Muscle of back (tissue), 13 donors: ENCODE measurements at places on chromosomes 5 and 9. TPM values are rescaled to one million over a fixed set of nuclear protein-coding genes. Genes with fewer than 3 reads are reported as not detected.

GRCh38 chr5:127306647-127307046, 16.1 kb downstream of the MEGF10 start:
- no peak for DNase-seq

DNA sequence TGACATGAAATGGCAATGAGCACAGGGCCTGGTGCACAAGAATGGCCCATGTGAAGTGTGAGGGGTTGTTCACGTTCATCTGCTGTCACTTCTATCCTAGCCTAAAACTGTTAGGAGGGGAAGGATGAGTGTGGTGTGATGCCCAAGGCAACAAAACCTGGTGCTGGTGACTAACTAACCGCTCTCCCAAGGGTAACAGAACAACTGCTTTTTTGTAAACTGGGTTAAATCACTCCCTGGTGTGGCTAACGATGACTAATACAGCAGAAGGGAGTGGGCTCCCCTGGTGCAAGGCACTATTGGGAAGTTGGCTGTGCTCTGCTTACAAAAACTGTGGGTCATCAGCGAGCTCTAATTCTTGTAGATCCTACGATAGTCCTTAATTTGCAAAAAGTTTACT, 103.2 kb upstream of the VCAN start:
- DNase-seq: peak; percentile 38

Gene PCDHB3
- 2.6 TPM for polyA plus RNA-seq

DNA sequence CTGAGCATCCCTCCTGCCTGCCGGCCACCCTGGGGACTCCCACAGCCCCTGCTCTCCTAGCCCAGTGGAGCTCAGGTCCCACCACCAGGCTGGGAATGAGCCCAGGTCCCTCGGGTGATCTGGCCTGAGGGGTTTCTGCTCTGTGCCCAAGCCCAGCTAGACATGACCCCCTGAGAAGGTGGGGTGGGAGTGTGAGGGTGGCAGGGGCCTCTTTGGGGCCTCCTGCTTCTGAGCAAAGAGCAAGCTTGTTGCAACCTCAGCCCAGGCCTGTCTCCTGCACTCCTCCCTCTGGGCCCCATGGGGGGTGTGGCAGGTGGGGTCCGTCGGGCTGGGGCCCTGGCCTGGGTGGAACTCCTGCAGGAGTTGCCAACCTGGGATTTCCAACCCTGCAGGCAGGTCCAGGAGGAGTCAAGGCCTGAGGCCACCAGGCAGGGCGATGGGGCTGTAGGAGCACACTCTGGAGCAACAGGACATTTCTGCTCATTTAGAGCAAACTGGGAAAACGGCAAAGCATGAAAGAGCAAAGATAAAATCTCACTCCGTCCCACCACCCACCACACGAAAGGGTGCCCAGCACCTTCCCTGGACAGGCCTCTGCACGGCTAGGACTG, 11.4 kb upstream of the NRARP start:
- DNase-seq: no peak

- no peak for DNase-seq
Measured at GRCh38 chr5:154523709-154524108, 45.7 kb upstream of the HAND1 start.

GRCh38 chr9:28206280-28206679, 633.0 kb upstream of the C9orf72 start:
- no peak for DNase-seq

DNA sequence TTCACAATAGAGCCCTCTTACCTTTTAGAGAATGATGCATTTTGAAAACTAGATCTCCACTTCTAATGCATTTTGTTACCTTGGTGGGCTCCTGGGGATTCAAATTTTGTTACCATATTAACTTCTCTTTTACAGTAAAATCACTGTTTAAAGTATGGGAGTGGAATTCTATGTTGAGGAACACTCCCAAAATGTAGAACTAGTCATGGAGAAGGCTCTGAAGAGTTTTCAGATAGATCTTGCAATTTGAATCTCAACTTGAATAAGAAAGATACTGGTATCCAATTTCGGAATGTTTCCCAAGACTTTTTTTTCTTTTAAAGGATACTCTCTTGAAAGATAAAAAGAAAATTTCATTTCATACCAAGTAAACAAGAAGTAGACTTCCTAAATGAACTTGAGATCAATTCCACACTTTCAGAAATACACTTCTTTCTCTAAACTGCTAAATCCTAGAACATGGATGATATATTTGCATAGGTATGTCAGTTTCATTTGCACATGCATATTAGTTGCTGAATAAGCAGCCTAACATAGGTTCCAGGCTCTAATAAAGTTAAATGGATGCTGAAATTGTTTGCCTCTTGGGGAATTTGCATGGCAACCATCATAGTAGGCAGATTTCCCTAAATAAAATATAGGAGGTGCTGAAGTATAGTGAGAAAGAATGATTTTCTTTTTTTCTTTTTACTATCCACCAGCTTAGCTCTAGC, 205.4 kb downstream of the ADAMTS6 start:
- no peak for DNase-seq

Gene IFNA14
- polyA plus RNA-seq: not detected

DNA sequence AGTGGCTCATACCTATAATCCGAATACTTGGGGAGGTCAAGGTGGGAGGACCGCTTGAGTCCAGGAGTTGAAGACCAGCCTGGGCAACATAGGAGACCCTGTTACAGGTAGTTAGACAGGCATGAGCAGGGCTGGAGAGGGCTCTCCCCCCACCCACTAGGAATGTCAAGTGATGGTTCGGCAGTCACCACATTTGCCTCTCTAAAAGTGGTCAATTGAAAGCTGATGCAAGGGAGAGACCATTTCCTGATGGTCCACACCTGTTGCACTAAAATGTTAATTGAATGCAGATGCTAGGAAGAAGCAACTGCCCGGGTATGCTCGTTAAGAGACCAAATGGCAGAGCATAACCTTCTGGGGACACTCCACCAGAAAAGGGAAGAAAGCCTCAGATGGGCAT, 82.7 kb downstream of the SFXN1 start:
- no peak for DNase-seq

DNA sequence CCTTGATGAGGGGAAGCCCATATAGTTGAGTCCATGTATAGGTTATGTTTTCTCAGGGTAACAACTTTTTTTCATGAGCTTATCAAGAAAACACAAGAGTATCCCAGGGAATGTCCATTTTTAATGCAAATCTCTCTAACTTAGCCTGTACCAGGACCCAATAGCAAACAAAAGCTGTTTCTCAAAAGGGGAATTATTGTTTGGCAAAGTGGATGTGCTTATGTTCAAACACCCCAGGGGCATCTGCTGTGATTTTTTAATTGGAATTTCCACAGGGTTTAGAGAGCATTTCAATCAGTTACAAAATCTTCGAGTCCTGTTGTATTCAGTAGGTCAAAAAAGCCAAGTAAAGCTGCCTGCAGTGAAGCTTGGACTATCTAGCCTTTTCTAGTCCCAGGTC, 33.4 kb upstream of the CSNK1G3 start:
- DNase-seq: no peak

- DNase-seq: no peak
Measured at GRCh38 chr9:99870126-99870525, 36.3 kb upstream of the STX17 start.

GRCh38 chr5:72305194-72306142, 14.6 kb downstream of the MRPS27 start:
- no peak for DNase-seq

Gene DUSP1
- polyA plus RNA-seq: 92.6 TPM

GRCh38 chr9:121741228-121741918, 89.9 kb downstream of the DAB2IP start:
- no peak for DNase-seq

Gene EIF4E1B
- polyA plus RNA-seq: 0.05 TPM

GRCh38 chr5:6501701-6502100, 53.0 kb downstream of the UBE2QL1 start:
- no peak for DNase-seq

Gene PPIC
- 30.8 TPM for polyA plus RNA-seq

Gene CDKN2B-AS1
- polyA plus RNA-seq: 0.35 TPM

Gene ZFP37
- 4.5 TPM for polyA plus RNA-seq

DNA sequence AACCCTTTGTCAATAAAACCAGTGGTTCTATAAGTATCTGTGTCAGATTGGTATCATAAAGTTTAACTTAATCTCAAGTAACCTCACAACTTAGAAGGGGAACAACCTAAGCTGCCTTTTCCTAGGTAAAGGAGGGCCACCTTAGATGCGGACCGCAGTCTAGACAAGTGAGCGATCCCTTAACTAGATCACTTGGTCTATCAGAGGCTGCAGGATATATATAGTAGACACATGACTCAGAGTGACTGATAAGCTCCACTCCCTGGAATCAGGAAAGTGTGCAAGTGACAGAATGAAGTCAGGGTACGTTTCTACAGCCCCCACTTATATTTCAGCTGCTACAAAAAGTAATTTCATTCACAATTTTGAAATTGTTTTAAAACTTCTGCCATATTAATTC, 7.4 kb downstream of the REEP5 start:
- DNase-seq: no peak

DNA sequence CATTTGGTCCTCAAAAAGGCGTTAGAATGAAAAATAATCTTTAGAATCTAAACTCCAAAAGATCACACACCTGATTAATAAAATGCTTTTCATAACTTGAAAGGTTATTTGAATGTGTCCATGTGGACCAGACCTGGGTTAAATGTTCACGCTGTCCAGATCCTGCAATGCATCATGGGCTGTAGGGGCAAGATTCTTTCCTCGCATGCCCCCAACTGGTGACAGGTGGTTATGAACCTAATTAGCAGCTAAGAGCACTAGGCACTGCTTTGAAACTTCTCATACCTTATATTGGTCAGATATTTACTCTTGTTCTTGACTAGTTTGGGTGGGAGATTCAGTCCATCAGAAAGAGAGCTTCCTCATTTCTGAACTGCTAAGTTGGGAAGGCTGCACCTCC, 19.3 kb upstream of the PIP5K1B start:
- DNase-seq: no peak

GRCh38 chr5:1877103-1878049, 5.3 kb downstream of the IRX4 start:
- peak; percentile 19 for DNase-seq

GRCh38 chr5:5887833-5888232, 465.4 kb downstream of the ICE1 start:
- DNase-seq: peak; percentile 5

GRCh38 chr5:135894276-135894675, 1.4 kb downstream of the IL9 start:
- DNase-seq: no peak

DNA sequence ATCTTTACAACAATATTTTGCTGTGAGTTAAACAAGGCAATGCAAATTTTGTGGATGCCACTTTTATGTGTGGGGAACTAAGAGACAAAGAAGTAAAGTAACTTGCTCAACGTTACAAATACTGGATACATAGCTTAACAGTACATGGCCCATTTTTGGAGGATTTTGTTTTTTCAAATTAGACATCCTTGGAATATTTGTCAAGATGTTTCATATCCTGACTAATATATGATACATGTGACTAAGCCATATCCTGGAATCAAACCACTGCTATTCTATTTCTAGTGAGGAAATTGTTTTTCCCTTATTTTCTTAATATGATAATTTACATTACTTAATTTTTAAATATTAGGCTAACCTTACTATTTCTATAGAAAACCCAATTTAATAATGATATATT, 529.8 kb downstream of the DMRTA1 start:
- DNase-seq: no peak

- no peak for DNase-seq
Measured at GRCh38 chr5:172038167-172038566, 31.7 kb upstream of the FBXW11 start.

Gene LCN9
- not detected for polyA plus RNA-seq

DNA sequence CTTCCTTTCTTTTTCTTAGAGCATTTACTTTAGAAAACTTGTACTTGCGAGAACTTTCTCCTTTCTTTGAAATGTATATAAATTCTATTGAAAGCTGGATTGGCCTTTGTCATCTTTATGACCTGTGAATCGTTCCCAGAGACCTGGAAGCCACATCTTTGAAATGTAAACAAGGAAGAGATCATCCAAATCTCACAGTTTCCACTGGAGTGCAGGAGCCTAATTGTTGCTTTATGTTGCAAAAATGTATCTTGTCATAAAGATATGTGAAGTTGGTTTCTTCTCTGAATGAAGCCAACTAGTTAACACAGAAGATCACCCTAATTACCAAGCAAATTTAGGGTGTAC, 1101.8 kb downstream of the TAF11L14 start:
- no peak for DNase-seq

Gene SLC34A1
- polyA plus RNA-seq: 0.08 TPM

Gene C1QTNF2
- polyA plus RNA-seq: 26.6 TPM

GRCh38 chr9:19615036-19615624, 173.7 kb downstream of the SLC24A2 start:
- no peak for DNase-seq

GRCh38 chr5:14305045-14305444, 161.9 kb downstream of the TRIO start:
- DNase-seq: no peak

Gene SNCAIP
- polyA plus RNA-seq: 8.1 TPM

GRCh38 chr5:54383941-54384340, 71.6 kb upstream of the HSPB3 start:
- DNase-seq: no peak

Gene TMOD1
- 70.8 TPM for polyA plus RNA-seq

Gene ANKRD55
- 0.34 TPM for polyA plus RNA-seq
